ENCODE measurements at places on chromosomes 3 and 15.

- DNase-seq: no peak
Observed at GRCh38 chr3:126502656-126503055, 14.9 kb downstream of the UROC1 start.

DNA sequence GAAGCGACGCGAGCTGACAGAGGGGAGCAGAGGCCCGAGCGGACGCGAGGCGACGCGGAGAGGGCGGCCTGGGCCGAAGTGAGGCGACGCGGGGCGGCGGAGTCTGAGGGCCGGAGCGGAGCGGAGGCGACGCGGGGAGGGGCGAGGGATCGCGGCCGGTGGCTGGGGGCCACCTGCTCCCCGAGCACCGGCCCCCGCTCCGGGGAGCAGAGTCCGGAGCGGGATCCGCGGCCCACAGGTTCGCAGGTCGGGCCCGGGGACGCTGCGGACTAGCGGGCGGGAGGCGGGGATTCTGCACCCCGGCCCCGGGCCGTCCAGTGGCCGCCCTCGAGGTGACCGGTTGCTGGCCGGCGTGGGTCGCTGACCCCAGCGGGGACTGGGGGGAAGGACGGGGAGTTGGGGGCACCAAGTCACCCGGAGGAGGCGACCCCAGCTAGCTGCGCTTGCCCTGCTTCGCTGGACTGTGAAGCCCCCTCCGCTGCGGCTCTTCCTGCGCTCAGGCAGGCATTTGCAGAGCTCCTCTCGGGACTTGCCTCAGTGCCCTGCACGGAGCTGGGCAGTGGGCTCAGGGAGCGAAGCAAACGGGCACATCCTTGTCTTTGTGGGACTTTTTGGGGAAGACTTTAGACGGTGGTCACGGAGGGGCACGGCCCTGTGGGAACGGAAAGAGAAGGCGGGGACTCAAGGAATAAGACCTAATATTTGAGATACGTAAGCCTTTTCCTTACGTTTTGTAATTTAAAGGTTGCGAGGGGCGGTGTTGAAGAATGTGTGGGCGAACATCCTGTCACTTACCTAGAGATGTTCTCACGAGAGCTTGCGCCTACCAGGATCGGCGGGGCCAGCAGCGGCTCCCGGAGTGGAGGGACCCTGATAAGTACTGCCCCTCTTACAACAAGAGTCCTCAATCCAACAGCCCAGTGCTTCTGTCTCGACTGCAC lies 566 bp downstream of the HMCES start:
- no peak for DNase-seq

DNA sequence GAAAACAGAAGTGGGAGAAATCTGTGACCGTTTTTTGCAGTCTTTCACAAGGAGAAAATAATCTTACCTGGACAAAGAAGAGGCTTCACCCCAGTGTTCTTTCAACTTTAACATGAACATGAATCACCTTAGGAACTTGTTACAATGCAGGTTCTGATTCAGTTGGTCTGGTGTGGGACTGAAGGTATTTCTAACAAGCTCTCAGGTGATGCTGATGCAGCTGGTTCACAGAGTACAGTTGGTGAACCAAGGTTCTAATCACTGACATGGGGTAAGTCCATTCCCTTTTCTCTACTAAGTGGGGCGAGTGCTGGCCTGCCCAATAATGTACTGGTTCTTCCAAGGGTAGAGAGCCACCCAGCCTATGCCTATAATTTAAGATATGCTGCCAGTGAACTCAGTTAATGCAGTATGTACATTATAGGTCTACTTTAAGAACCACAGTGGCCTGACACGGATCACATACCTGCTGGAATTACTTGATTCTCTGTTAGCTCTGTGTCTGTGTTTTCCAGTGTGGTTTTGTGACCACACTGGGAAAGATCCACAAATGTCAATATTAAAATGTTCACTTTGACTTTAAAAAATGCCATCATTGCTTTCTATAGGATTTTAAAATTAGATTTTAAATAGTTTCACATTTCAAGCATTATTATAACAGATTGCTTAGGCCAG lies 304.1 kb downstream of the ZNF621 start:
- DNase-seq: no peak

GRCh38 chr15:67063689-67064606 lies 1.5 kb upstream of the SMAD3 start:
- peak; percentile 30 for DNase-seq

GRCh38 chr3:45330510-45331295 lies 57.7 kb upstream of the LARS2 start:
- no peak for DNase-seq

DNA sequence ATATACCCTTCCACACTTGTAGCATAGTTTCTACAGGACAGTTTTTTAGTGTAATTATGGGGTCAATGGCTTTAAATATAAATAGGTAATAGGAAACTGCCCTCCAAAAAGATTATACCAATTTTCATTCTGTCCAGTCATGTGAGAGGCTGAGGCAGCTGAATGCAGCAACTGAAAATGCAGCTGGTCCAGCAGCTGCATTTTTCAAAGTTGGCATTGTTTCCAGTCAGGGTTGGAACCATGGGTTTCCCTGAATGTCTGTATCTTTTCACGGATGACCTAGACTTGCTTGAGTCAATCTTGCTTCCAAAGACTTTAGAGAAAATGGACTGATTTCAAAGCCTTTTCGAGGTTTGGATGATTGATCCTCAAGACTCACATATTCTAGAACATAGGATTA lies 9.9 kb upstream of the KNL1 start:
- no peak for DNase-seq

DNA sequence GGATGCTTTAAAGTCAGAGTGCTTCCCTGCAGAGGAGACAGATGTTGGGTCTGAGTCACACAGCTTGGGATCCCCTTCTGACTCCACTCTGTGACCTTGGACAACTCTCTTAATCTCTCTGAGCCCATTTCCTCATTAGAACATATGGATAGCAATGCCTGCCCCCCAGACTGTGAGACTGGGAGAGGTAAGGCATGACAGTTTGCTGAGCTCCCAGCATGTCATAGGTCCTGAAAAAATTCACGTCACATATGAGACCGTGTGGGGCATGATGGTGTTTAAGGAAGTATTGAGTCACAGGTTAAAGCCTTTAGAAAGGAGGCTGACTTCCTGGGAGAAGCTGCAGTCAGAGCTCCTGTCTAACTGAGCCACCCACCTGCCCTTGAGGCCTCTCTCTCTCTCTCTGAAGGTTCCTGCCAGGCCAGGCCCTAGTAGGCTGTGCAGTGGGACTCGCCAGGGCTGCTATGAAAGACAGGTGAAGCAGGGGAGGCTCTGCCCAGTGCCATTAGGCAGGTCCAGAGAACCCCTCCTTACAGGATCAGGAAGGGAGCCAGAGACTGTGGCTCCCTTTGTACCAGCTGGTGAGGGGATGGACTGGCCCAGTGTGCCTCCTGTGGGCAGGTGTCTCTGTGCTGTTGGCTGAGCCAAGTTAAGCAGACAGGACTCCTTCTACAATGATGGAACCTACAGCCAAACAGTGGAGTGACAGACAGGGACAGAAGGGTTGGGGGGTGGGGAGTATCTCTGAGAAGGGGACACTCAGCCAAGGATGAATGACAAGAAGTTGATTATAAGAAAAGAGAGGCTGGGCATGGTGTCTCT lies 19.5 kb upstream of the DOCK3 start:
- no peak for DNase-seq

DNA sequence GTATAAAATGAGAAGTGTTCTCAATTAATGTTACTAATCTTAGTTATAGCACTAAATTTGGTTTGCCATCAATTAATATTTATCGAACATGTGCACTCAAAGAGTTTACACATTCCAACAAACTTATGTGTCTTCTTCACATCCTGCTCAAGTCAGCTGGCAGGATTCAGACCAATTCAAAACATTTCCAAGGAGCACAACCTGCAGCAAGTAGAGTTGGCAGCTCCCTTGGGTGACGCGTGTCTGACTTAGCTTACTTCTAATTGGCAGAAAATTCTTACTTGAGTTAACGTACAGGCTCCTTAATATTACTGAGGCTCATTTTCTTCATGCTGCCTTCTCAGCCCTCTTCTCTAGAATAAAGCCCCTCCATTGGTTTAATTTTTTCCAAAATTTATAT lies 110.4 kb upstream of the PFN2 start:
- DNase-seq: no peak

DNA sequence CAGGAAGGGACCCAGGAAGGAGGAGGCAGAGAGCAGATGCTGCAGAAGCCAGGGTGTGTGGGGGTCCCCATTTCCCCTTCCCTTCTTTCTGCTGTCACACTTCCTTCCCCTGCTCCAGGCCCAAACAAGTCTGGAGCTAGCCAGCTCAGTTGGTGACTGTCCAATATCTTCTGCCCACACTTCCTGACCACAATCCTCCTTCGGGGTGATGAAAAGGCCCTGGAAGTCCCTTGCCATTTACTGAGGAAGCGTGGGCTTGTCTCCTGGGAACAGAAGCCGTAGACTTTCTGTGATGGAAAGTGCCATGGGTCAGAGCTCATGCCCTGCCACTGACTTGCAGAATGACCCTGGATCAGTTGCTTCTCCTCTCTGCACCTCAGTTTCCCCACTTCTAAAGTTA lies 39.0 kb downstream of the ANAPC13 start:
- no peak for DNase-seq

GRCh38 chr15:35854316-35854715 lies 308.4 kb upstream of the DPH6 start:
- DNase-seq: no peak

DNA sequence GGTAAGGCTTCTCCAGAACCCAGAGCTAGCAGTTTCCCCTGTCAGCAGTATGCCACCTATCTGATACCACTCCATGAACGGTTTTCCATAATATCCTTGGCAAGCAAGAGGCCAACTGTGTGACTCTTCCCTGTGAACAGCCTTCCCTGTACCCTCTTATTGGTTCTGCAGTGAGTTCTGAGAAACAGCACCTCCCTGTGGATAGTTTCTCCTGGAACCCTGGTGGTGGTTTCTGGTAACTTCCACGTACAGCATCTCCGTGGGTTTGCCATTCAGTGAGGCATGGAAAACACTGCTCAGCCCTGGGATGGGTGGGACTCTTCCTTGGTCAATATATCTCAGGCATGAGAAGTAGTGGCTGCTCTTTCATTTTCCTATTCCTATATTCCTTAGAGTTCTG lies 19.4 kb upstream of the SERPINI2 start:
- DNase-seq: no peak

DNA sequence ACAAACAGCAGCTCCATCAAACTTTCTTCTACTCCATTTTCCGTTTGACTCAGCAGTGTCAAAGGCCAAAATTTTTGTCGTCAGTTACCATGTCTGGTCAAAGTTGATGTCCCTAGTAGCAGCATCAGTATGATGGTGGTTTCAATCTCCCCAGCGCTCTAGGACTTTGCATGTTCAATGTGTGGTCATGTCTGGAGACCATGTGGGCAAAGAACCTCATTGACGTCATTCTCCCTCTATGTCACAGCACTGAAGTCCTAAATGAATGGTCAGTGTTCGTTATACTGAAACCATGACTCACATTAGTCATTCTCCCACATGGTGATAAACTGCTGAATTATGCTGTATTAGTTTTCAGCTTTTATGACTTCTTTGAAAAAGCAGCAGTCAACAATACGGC lies 23.2 kb downstream of the SHC4 start:
- DNase-seq: no peak

- no peak for DNase-seq
Observed at GRCh38 chr15:52221730-52222129, 30.5 kb upstream of the GNB5 start.

- peak; percentile 35 for DNase-seq
Observed at GRCh38 chr3:45241206-45241605, 15.1 kb upstream of the TMEM158 start.

DNA sequence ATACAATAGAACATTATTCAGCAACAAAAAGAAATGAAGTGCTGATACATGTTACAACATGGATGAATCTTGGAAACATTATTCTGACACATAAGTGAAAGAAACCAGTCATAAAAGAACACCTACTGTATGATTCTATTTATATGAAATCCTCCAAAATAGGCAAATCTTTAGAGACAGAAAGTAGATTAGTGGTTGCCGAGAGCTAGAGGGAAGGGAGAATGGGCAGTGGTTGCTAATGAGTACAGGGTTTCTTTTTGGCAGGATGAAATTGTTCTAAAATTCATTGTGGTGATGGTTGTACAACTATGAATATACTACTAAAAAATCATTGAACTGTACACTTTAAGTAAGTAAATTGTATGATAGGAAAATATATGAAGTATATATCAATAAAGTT lies 6.3 kb upstream of the LRRC58 start:
- no peak for DNase-seq

GRCh38 chr3:99532246-99532645 lies 106.1 kb upstream of the COL8A1 start:
- no peak for DNase-seq

- DNase-seq: no peak
Observed at GRCh38 chr3:115284980-115285379, 137.9 kb upstream of the ZBTB20 start.

DNA sequence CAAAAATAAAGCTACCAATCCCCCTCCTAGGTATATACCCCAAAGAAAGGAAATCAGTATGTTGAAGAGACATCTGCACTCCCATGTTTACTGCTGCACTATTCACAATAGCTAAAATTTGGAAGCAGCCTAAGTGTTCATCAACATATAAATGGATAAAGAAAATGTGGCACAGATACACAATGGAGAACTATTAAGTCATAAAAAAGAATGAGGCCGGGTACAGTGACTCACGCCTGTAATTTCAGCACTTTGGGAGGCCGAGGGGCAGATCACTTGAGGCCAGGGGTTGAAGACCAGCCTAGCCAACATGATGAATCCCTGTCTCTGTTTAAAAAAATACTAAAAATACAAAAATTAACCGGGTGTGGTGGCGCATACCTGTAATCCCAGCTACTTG lies 10.0 kb upstream of the PTPN9 start:
- no peak for DNase-seq
